ENCODE measurements at places on chromosomes 3 and 15.
A peak's percentile ranks its signal among the peaks of the same experiment; 100 is the strongest.

DNA sequence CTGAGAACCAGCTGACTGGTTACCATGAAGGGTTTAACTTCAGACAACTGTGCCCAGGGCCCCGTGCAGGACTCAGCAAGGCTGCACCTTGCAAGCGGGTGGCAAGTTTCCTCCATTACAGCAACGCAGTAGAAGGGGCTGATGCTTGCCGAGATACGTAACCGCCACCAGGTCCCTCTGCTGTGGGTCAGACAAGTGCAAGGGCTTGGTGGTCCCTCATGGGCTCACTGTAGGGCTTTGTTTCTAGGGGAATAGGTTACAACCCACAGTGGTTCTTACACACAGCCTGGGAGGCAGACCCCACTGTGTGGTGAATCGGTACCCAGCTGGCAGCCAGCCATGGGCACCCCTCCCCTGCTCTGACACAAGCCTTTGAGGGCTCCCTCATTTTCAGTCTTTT is 15.5 kb upstream of the SNRPA1 start:
- no peak for DNase-seq

DNA sequence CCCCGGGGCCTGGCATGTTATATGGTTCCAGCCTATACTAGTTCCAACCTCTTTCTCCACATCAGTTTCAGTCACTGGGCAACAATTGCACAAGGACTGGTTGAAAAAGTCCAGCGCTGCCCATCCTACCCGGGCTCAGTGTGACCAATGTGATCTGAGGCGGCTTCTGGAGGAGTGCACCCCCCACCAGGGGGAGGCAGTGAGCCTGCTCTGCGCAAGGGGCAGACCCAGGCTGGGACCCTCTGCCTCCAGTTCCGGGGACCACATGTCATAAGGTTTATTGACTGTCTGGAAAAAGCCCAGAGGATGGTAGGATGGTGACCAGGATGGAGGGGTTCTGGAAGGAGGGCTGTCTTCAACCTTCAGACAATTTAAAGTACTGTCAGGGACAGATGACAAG is 25.6 kb upstream of the NR2E3 start:
- DNase-seq = peak; percentile 4

- no peak for DNase-seq
Observed at GRCh38 chr15:33656168-33656567, 312.1 kb upstream of the CHRM5 start.

DNA sequence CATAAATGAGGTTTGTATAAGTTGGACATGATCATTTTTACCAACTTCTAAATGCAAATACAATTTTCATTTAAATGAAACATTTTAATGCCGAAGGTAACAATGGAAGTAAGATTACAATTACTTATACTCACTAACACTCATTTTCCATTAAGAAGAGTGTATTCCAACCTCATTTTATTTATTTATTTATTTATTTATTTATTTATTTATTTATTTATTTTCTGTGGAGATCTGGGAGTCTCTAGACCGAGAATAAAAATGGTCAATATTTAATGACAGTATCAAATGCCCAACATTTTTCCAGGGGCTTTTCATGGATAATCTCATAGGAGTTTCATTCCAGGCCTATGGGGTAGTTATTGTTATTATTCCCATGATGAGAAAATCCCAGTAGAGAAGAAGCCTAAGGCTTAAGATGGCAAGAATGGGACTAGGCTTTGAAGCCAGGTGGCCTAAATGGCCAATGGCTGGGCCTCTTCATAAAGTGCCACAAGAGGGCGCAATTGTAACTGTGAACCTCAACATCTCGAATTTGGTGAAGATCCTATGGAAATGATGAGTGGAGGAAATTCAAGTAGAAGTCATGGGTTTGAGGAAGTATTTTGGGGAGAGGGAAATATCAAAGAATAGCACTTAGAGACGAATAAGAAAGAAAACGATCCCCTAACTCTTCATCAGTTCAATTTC is 21.3 kb downstream of the VGLL3 start:
- DNase-seq = no peak

GRCh38 chr3:72018343-72018984 is 233.5 kb upstream of the PROK2 start:
- no peak for DNase-seq
